ENCODE measurements at places on chromosomes 13 and 19.

- DNase-seq, result no peak
Observed at GRCh38 chr19:18657590-18658365, 20.9 kb downstream of the KLHL26 start.

DNA sequence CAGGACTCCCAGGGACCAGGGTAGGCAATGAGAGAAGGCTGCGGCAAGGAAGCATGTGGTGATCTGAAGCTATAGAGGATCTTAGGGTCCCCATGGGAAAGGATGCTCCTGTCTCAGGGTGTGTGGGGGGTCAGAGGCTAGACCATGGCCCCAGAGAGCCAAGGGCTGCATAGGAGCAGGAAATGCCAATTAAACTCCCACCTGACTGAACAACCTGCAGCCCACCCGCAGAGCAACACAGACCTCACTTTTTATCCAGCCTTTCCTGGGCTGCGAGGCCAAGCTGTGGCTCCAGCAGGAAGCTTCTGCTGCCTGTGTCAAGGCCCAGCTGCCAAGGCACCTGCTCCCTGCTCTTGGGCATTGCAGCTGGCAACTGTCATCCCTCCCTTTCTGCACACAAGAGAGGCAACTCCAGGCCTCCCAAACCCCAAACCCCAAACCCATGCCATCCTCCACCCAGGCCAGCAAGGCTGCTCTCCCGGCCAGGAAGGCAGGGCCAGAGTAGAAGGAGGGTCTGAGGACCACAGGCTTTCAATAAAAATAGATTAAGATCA lies 290.1 kb downstream of the FOXO1 start:
- no peak for DNase-seq

- peak; percentile 57 for DNase-seq
Observed at GRCh38 chr19:861756-862580, 2.5 kb downstream of the CFD start.

DNA sequence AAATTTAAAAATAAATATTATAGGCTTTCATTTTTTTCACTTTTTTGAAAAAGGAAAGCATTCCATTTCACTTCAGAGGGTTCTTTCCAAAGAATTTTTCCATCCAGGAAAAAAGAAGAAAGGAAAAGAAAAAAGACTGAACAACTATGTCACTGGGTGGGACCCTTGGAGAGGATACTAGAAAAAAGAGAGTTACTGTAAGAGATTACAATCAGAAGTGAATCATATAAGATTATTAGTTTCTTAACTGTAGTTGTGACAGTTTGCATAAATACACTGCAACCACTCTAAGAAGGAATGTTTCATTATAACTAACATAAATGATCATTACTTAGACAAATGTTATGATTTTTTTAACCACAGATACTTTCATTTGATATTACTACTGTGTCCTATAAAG lies 87.8 kb downstream of the KLF12 start:
- no peak for DNase-seq

DNA sequence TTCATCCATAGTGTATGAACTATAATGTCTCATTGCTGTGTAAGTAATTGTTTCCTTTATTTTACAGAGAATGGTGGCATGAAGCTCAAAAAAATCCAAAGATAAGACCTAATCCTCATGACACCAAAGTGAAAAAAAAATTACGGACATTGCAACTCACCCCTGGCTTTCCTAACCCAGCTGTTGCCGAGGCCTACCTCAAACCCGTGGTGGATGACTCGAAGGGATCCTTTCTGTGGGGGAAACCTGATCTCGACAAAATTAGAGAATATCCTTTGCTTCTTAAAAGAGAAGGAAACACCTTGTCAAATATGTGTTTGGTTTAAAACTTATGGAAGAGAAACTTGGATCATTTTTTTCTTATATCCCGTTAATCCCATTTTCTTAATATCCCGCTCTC lies 26.3 kb downstream of the ERCC5 start:
- DNase-seq, result no peak

- DNase-seq, result no peak
Observed at GRCh38 chr13:41978007-41978406, 17.1 kb upstream of the VWA8 start.

DNA sequence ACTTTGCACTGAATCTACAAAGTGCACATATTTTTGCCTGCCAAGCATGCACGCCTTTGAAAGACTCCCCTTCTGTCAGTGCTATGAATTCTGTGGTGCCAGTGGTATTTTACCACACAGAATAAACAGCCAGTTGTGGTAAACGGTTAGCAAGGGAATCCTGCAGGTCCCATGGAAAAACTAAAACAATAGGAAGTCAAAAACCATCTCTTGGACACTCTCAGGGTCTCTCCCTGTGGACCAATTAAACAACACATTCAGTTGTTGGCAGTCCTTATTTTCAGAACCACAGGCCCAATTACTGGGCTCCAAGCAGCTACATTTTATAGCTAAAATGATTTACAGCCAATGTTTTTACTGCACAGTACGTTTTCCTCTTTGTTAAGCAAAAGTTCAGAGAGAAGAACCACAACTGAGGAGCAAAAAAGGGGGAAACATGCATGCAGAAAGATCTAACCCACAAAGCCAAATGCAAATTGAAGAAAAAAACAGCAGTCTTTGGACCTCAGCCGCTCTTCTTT lies 116.9 kb downstream of the KCTD12 start:
- DNase-seq, result no peak

GRCh38 chr13:33349288-33349985 lies 63.9 kb upstream of the STARD13 start:
- DNase-seq, result no peak

DNA sequence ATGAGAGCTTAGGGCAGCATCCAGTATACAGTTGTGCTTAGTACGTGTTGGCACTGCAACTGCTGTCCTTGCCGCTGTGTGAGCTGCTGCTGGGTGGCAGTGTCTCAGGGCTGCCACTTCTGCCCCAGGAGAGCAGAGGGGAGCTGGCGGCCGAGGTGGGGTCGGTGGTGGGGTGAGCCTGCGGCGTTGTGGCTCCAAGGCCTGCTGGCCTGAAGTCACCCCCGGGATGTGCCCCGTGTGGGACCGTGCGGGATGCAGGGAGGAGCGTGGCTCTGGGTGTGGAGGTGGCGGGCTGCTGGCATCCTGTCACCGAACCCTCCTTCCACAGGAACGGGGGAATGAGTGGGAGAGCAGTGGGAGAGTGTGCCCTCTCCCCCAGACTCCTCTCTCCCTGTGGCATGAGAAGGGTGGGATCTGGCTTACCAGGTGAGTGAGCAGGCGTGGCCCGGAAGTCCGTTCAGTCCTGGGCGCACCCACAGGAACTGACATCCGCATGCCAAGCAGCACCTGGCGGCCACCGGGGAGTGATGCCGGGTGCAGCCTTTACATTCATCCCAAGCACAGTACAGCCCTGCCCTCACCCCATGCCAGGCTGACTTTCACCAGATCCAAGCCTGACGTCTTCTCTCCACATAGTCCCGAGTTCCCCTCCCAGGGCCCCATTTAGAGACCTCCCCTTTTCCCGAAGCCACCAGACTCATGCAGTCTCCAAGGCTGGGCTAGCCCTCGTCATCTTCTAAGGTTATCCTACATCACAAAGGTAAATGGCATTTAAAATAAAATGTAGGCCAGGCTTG lies 26.6 kb downstream of the MCF2L start:
- DNase-seq, result no peak

DNA sequence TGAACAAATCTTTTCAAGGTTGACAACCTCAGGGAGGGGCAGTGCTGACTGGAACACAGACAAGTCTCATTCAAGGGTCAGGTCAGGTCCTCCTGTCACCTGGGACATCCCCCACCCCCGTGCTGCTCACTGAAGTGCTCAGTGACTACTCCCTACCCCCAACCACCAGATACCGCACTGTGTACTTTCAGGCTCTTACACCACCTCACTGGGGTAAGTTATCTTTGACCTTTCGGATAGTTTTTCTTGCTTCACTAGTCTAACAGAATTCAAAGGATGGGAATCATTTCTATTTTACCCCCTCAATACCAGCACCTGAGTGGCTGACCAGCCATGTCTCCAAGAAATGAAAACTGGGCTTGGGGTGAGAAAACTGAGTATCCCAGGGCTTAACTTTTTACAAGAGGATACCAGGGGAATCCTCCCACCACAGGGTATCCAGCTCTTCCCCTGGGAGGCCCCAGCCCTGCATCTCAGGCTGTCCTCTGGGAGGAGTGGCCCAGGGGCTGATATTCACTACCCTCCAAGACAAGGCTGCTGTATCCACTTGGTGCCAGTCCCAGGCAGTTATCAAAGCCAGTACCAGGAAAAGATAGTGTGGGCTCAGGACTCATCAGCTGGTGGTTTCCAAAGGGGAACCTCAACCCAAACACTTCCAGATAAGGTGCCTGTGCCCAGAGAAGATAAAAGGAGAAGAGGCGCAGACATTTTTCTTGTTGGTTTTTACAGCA lies 2.1 kb downstream of the ZNF563 start:
- DNase-seq, result peak; percentile 78

DNA sequence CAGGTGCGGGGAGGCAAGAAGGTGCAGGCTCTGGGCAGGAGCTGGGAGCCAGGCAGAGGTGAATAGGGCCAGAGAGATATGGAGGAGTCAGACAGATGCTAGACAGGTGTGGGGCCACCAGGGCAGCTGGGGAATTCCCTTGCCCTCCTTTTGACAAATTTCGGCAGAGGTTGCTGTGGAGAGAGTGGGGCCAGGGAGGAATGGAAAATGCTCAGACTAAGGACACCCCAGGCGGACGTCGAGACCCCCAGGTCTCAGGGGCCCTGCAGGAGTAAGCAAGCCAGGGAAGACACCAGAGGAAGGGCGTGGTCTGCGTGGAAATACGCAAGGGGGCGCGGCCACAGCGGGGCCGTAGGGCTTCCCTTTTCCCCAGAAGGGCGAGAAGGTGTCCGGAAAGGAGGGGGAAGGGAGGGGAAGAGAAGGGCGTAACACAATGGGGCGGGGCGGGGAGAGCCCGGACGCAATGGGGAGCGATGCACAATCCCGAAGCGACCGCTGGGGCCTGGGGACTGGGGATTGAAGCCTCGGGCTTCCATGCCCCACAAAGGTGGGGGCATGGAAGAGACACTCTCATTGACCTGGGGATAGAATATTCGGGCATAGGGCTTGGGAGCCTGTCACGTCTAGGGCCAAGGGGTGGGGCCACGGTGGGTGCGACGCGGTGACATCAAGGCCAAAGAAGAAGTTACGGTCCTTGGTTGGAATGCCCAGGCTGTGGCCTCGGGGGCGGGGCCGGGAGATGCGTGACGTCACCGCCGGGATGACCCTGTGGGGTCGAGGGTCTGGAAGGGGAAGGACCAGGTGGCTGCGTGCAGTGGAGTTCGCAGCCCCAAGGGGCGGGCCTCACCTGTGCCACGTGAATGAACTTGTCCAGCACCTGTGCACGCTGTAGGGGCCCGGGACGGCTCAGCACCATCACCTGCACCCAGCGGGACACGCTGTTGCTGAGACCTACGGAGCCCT lies 8.2 kb downstream of the RASGRP4 start:
- DNase-seq, result peak; percentile 55

DNA sequence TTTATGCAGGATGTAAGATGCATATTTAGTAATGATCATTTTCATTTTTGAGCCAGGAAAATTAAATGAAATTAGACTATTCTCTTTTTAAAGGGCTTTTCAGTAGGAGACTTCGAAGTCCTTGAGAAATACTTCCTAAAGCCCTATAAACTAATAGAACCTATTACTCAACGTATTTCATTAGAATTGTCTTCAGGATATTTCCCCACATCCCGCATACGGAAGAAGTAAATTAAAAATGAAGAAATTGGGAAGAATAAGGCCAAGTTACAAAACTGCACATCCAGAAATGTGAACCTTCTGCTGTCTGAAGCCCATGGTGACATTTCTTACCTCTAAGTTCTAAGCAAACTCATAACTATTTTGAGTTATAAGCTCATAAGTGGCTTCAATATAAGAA lies 66.5 kb downstream of the RXFP2 start:
- DNase-seq, result no peak

DNA sequence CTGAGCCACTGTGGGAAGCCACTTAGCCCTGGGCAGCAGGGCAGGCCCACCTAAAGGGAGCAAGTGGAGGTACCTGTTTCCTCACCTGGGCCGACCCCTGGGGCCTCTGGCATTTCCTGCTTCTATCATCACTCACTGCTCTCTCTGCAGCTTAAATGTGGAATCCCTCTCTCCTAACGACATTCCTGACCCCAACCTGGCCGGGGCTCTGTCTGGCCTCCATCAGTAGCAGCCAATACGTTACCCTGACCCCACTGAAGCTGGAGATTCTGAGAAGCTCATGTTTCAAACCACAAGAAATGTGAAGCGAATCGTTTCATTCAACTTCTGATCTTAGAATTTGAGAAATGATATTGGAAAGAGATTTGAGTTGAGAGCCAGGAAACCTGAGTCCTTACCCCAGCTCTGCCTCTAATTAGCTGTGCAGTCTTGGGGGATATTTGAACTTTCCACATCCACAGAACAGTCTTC lies 39.9 kb downstream of the DOCK9 start:
- no peak for DNase-seq

- peak; percentile 80 for DNase-seq
Observed at GRCh38 chr19:6753178-6754031, 13.8 kb downstream of the SH2D3A start.

GRCh38 chr13:29336356-29336755 lies 259.1 kb downstream of the SLC7A1 start:
- DNase-seq, result no peak

DNA sequence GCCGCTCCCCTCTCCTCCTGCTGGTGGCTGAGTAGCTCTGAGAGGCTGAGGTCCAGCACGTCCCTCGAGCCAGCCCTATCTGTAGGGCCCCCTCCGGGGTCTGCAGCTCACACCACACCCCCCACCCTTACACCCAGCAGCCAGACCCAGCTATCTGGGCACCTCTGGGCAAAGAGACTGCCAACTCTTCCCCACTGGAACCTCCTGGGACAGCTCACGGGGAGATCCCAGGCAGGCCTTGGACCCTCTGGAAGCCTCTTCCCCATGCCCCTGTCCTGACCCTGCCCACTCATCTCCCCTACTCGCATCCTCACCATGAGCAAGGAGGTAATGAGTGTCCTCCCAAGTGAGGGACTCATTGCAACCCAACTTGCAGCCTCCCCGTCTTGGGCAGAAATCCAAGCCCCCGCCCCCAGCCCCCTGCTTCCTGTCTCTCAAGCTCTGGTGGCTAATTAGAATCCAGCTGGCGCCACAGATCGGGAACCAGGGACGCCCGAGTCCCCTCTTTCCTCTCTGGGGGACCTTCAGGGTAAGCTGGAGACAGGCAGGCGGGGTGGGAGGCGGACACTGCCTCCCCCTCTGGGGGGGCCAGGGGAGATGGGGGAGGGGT lies 22.1 kb downstream of the ADGRL1 start:
- DNase-seq, result no peak

DNA sequence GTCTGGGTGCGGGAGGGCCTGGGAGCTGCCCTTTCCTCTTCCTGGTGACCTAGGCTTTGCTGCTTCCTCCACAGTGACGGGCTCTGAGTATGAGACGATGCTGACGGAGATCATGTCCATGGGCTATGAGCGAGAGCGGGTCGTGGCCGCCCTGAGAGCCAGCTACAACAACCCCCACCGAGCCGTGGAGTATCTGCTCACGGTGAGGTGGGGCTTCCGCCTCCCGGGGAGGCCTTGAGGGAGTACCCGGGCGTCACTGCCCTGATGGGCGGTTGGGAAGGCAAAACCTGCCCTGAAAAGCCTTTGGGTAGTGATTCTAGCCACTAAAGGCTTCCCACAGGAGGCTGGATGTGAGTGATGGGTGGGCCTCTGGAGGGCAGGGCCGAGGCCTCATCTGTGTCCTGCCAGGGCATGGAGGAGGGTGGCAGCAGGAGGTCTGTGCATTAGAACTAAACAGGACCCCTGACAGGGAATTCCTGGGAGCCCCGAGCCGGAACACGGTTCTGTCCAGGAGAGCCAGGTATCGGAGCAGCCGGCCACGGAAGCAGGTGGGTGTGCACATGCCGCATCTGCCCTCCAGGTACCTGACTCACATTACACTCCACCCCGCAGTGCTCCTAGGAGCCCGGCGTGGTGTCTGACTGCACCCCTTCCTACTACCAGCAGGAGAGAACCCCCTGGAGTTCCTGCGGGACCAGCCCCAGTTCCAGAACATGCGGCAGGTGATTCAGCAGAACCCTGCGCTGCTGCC lies 3.1 kb downstream of the RAD23A start:
- DNase-seq, result no peak
